ENCODE measurements at places on chromosomes 2 and 18.

- DNase-seq = no peak
Observed at GRCh38 chr2:20355131-20355530, 4.5 kb upstream of the PUM2 start.

GRCh38 chr2:157217409-157217808 is 40.1 kb upstream of the GALNT5 start:
- DNase-seq = no peak

GRCh38 chr2:228699400-228699799 is 517.9 kb upstream of the SPHKAP start:
- peak; percentile 11 for DNase-seq

- DNase-seq = no peak
Observed at GRCh38 chr2:129070663-129071062, 752.0 kb upstream of the HS6ST1 start.

GRCh38 chr18:50298443-50299284 is 11.2 kb upstream of the CXXC1 start:
- DNase-seq = no peak

GRCh38 chr2:221486106-221486505 is 86.0 kb downstream of the EPHA4 start:
- no peak for DNase-seq

DNA sequence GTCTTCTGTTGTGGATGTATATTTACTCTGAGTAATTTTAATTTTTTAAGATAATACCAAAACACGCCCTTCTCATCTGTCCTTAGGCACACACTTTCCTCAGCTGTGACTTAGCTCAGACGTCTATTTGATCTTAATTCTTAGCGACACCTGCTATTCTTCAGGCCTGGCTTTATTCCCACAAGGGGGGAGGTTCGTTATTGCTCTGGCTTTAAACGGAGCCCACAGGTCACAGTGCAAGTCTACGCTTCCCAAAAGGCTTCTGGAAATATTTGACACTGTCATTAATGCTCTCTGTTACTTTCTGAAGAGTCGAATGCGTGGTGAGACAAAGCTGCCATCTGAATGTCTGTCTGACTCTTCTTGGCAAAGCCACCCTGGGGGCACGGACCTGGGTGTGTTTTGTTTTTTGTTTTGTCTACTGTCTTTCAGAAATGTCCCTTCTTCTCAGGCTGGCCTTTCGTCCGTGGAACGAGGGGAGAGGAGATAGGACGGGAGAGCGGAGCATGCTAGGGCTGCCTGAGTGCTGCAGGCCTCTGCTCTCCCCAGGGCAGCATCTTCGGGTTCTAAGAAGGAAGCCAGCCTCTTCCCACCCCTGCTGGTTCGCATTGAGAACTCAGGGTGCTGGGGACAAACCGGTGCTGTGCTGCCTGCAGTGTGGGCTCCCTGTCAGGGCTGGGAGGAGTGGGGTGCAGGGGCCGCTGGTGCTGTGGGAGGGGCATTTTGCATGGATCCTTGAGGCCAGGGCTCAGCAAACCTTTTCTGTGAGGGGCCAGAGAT is 61.9 kb downstream of the ASAP2 start:
- DNase-seq = no peak

- no peak for DNase-seq
Observed at GRCh38 chr18:54069729-54070128, 154.7 kb downstream of the MBD2 start.

DNA sequence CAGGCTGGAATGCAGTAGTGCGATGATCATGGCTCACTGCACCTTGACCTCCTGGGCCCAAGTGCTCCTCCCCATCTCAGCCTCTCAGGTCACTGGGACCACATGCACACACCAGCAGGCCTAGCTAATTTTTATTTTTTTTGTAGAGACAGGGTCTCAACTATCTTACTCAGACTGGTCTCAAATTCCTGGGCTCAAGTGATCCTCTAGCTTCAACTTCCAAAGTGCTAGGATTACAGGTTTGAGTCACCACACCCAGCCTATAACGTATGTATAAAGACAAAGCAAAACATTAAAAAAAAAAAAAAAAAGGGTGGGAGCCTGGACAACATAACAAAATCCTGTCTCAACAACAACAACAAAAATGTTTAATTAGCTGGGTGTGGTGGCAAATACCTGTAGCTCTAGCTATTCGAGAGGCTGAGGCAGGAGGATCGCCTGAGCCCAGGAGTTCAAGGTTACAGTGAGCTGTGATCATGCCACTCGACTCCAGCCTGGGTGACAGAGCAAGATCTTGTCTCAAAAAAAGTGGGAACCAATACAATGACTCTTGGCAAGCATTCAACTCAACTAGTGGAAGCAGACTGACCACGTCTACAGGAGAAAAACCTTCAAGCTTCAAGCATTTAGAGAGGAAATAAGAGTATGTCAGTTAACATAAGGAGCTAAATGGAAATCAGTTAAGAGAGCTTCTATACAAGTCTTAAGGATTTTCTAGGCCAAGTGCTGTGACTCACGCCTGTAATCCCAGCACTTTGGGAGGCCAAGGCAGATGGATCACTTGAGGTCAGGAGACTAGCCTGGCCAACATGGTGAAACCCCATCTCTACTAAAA is 2.6 kb downstream of the GTF3C2 start:
- DNase-seq = no peak

- no peak for DNase-seq
Observed at GRCh38 chr2:207487650-207488311, 42.0 kb upstream of the CREB1 start.

DNA sequence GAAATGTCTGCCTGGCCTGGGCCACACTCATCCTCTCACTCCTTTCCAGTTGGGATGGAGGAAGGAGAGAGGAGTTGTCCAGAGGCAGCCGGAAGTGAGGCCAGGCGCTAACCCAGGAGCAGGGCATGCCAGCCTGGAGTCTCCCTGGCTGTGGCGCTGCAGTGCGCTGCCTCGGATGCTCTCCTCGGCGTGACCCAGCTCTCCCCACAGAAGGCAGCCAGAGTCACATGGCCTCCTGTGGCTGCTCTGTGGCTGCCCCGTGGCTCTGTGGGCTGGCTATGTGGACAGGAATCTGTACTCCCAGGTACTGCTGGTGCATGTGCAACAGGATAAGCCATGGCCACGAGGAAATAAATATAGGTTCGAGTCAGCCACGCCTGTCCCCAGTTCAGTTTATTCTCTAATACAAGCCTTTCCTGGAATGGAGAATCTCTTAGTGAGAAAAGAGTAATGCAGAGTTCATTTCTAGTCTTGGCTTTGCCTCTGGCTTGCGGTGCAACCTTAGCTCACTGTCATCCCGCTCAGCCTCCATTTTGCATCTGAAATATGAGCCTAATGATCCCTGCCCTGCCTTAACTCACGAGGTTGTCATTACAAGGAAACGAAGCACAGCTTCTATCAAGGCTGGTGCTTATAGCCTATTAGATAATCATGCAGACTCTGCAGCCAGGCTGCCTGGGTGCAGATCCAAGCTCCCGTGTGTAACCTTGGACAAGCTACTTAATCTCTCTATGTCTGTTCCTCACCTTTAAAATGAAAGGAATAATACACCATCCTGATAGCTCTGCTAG is 106.3 kb downstream of the ANTXR1 start:
- no peak for DNase-seq
